ENCODE measurements at places on chromosomes 11 and 22.

GRCh38 chr22:44369293-44369661 lies 56.5 kb upstream of the SHISAL1 start:
- no peak for DNase-seq

- DNase-seq = peak; percentile 93
Observed at GRCh38 chr11:126421271-126421671, 65.8 kb downstream of the ST3GAL4 start.

GRCh38 chr11:1875093-1875850 lies 16.4 kb downstream of the PRR33 start:
- DNase-seq = no peak

- DNase-seq = no peak
Observed at GRCh38 chr22:44542561-44543222, 44.7 kb upstream of the RTL6 start.

DNA sequence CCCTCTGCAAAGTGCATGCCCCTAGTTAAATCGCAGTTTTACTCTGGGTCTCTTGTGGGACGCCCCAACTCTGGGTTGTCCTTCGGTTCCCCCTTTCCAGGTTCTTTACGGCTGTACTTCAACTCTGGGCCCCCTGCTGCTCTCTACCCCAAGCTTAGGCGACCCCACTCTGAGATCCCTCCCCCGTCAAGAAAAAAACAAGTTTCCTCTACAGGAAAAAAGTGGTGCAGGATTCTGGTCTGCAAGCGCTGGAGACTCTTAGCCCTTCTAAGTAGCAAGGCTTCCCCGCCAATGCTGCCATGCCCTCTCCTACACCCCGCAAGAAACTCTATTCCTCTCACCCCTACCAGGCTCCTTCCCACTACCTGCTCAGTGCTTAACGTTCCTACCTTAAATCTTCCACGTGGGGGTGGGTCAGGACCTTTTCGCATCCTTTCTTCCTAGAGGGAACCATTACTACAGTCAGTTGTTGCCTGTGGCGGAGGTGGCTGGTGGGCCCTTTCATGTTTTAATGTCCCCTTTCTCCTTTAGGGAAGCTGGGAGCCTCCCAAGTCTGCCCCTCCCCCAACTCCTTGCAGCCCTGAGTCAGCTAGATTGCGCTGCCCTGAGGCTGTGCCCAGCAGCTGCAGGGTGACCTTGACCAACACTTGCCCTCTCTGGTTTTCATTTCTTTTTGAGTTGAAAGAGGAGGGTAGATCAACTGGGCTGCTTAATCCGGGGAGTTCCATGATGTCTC lies 1.4 kb downstream of the NEFH start:
- DNase-seq = no peak

DNA sequence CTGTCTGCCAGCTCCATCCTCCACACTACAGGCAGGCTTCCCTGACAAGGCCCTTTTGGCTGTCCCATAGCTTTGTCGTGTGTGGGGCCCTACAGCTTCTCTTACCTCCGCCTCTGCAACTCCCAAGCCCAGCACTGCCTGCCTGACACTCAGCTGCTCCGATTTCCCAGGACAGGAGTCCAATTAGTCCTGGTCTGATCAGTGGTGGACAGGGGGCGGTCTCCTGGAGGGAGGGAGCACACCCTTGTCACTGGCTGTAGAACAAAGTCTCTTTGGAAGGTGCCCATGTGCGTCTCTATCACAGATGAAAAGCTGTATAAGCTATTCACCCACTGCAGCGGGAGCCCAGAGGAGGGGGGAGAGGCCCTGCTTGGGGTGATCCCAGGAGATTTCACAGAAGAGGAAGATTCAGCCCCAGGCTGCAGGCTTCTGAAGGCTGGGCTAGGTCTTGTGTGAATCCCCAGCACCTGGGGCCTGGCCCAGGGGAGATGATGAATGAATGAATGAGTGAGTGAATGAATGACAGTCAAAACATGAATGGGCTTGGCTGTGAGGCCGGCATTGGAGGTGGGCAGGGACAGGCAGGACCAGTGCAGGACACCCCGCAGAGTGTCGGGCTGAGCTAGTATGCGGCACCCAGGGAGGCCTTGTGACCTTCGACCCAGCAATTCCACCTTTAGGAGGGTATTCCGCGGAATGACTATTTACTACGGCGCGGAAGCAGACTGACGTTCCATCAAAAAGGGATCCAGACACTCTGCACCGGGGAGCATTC lies 142.4 kb downstream of the CACNA1I start:
- no peak for DNase-seq

- peak; percentile 94 for DNase-seq
Observed at GRCh38 chr11:64341851-64342791, 2.1 kb downstream of the CCDC88B start.

GRCh38 chr11:62542750-62543567 lies 3.6 kb downstream of the AHNAK start:
- peak; percentile 73 for DNase-seq

DNA sequence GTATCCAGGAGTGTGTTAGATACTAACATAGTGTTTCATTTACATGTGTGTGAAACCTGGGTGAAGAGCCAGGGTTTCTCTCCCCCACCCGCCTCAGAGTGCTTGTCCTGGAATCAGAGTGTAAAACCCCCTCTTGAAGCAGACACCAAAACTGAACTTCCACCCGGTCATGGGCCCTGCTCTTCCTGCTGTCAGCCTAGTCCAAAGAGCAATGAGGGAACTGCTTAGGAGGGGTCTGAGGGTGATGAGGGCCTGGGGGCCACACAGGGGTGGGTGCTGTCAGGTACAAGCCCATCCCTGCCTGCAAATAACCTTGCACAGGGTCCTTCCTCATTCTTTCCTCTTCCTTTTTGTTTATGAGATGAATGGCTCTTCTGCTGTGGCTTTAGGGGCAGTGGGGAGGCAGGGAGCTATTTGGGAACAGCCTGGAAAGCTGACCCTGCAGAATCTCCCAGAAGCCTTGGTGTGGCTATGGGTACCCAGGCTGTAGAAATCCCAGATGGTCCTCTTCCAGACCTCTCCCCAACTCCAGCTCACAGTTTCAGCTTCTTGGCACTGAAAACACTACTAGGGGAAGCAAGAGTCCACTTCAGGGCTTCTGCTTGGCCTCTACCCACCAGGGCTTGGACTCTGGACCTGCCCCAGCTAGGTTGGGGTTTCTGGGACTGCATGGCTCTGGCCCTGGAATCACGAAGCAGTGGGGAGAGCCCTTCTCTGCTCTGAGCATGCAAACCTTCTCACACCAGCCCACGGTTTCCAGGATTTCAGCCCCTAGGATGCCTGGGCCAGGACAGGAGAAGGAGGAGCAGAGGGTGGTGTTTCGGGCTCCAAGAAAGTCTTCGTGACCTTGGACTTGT lies 8.5 kb downstream of the BATF2 start:
- no peak for DNase-seq

GRCh38 chr22:24463071-24463760 lies 31.9 kb upstream of the UPB1 start:
- no peak for DNase-seq

- DNase-seq = no peak
Observed at GRCh38 chr11:79371152-79371551, 69.7 kb downstream of the TENM4 start.

- no peak for DNase-seq
Observed at GRCh38 chr22:48483764-48484528, 1343.7 kb downstream of the BRD1 start.

GRCh38 chr22:47401592-47401898 lies 639.1 kb downstream of the TBC1D22A start:
- no peak for DNase-seq

GRCh38 chr11:125214601-125215565 lies 50.3 kb downstream of the PKNOX2 start:
- no peak for DNase-seq
